ENCODE measurements at places on chromosomes 16 and 17.

DNA sequence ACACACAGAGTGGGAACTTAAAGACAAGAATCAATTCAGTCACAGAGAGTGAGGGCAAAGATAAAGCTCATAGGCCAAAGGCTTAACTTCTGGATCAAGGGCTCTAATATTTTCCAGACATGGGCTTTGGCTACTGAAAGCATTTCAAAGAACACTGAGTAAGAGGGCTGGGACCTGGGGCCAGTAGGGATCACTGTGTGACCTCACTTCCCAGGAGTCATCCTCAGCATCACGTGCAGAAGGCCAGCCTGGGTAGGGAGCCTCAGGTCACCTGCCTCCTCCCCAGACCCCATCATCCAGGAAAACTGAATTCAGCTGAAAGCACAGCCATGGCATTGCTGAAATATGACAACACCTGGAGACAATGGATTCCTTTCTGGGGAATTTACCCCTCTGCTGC lies 163.5 kb downstream of the RAB11FIP4 start:
- DNase-seq = no peak

DNA sequence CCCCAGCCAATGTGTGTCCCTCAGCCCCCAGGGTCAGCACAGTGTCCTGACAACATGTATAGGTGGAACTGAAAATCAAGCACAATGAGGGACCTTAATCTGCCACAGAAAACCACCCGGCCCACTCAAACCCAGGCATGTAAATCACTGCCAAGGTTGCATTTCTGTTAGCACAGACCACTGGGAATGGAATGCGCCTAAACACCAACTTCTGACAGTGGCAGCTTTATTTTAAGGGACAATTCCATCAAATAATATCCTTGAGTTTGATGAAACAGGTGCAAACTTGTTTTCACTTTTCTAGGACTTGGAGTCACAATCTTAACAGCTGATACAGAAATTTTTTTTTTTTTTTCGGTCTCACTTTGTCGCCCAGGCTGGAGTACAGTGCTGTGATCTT lies 37.3 kb upstream of the MRPS23 start:
- DNase-seq = no peak

- no peak for DNase-seq
These were observed 1.2 kb downstream of the NXN start for GRCh38 chr17:978103-979093.

GRCh38 chr16:66383551-66383950 lies 17.1 kb downstream of the CDH5 start:
- DNase-seq = no peak

DNA sequence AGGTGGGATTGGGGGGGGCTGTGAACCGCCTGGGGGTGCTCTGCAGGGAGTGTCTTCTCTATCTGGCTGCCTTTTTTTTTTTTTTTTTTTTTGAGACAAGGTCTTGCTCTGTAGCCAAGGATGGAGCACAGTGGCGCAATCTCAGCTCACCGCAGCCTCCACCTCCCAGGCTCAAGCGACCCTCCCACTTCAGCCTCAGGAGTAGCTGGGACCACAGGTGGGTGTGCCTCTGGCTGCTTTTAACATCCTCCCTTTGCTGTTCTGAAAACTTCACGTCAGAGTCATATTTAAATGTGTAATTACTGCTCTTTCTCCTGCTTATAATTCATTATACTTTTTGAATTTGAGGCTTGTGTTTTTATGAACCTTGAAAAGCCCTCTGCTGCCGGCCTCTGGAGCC lies 78.4 kb downstream of the ZNF778 start:
- DNase-seq = no peak

GRCh38 chr17:37292429-37293139 lies 83.2 kb upstream of the C17orf78 start:
- DNase-seq = no peak

- DNase-seq = peak; percentile 59
These were observed 14.2 kb downstream of the POLR3K start for GRCh38 chr16:38941-39892.

- no peak for DNase-seq
These were observed 86.7 kb downstream of the ABCC6 start for GRCh38 chr16:16136588-16136987.

- DNase-seq = no peak
These were observed 142.0 kb upstream of the RCVRN start for GRCh38 chr17:10046786-10047785.

DNA sequence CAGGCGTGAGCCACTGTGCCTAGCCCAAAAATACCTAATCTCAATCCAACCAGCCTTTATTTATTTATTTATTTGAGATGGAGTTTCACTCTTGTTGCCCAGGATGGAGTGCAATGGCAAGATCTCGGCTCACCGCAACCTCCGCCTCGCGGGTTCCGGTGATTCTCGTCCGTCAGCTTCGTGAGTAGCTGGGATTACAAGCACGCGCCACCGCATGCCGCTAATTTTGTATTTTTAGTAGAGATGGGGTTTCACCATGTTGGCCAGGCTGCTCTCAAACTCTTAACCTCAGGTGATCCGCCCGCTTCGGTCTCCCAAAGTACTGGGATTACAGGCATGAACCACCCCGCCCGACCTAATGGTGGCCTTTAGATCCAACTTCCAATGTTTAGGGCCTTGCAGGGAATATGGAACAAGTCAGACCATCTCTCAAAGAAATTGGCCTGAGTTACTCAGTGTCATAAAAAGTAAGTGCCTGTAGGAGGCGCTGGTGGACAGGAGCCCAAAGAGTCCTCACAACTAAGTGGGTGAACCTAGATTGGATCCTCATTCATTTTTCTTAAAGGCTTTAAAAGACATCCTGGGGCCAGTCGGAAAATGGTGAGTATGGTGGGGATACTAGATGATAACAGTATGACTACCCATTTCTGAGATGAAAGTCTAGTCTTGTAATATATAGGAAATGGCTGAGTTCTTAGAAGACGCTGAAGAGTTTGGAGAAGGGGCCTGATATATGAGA lies 4.6 kb downstream of the ZSCAN10 start:
- peak; percentile 74 for DNase-seq

DNA sequence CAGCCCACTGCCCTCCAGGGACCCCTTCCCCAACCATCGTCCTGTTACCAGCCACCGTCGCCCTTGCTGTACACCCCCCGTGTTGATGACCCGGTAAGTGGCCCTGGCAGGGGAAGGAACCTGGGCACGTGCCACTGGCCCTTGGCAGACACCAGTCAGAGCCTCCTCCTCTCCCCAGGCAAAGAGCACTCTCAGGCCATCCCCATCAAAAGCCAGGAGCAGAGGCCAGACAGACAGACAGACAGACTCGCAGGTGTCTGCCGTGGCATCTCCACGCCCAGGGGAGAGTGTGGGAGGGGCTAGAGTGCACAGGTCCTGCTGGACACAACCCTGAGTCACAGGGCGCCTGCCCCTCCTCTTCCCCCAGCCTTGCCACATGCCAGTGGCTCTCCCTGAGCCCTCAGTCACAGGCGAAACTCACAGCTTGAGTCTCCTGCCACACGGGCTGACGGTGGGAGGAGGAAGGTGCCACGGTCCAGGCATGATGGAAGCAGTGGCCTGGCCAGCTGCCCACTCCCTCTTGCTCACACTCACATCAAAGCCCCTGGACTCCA lies 7.8 kb downstream of the CLCN7 start:
- no peak for DNase-seq

GRCh38 chr17:69574257-69575197 lies 160.0 kb downstream of the MAP2K6 start:
- no peak for DNase-seq

DNA sequence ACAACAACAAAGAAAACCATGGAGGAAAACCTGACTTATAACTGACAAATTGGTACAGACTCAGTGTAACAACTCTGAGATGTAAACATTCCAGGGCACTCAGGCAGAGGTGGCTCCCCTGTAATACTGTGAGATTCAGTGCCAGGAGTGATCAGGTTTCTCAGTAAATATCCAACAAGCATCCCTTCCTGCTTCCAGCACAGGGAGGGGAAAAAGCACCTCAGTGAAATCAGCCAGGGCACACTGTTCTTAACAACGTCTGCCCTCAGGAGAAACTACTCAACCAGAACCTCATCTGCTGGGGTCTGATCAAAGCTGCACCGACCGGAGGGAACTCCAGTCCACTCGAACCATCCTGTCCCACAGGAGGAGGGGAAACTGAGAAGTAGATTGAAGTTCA lies 52.3 kb downstream of the AMFR start:
- no peak for DNase-seq

DNA sequence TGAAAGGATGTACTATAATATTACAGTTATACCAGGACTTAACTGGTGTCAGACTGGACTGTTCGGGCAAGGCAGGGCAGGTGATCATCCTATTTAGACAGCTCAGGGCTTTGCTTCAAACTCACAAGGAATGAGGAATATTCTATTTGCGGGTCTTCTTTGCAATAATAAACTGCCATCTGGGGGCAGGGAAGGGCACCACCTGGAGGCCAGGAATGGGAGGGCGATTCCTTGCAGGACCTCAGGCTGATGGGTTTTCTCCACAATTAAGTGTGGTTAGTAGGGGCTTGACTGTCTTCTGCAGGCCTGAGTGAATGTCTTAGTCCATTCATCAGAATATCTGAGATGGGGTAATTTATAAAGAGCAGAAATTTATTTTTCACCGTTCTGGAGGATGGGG lies 424.1 kb downstream of the CA10 start:
- peak; percentile 37 for DNase-seq

DNA sequence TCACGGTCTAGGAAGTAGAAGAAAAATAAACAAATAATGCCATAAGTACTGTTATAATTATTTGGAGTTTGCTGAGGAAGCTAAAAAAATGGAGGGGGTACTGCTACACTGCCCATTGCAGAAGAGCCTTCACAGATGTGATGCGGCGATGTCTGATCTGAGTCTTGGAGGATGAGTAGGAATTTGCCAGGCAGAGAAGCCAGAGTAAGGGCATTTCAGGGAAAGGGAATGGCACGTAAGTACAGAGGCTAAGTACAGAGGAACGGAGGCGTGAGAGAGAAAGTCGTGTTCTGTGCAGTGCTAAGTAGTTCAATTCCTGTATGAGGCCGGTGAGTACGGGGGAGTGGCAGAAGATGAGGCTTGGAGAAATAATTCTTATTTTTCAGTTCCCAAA lies 741 bp upstream of the GRB2 start:
- no peak for DNase-seq

- DNase-seq = peak; percentile 36
These were observed 35.3 kb downstream of the NPLOC4 start for GRCh38 chr17:81601525-81602120.

DNA sequence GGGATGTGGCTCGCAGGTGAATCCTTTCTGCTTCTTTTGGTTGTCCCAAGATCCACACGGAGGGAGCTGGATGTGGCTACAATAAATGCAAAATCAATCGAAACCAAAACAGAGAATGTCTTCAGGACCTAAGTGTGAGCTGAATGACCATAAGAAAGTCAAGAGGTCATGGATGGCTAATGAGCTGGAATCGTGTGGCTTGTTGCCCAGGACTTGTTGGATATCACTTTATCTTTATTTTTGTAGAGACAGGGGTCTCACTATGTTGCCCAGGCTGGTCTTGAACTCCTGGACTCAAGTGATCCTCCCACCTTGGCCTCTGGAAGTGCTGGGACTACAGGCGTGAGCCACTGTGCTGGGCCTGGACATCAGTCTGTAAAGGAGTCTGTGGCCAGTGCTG lies 326.8 kb upstream of the N4BP1 start:
- no peak for DNase-seq

GRCh38 chr16:84529607-84530006 lies 25.1 kb upstream of the MEAK7 start:
- DNase-seq = no peak

GRCh38 chr17:77441130-77441920 lies 300.6 kb downstream of the SEC14L1 start:
- peak; percentile 79 for DNase-seq

DNA sequence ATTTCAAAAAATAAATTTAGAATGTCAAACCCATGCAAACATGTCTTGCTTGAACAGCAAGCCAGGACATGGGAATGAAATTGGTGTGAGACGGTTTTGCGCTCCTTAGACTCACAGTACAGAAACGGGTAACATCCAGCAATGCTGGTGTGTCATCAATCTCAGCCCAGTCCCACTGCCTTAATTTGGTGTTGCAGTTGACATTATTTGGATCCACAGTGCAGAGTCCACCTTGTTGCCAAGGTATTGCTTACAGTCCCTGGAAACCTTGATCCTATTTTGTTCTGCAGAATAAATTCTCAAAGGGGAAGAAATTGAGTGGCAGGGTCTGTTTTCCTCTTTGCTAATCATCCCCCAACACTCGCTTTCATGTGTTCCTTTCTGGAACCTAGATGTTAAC lies 311.6 kb upstream of the MON1B start:
- DNase-seq = no peak

DNA sequence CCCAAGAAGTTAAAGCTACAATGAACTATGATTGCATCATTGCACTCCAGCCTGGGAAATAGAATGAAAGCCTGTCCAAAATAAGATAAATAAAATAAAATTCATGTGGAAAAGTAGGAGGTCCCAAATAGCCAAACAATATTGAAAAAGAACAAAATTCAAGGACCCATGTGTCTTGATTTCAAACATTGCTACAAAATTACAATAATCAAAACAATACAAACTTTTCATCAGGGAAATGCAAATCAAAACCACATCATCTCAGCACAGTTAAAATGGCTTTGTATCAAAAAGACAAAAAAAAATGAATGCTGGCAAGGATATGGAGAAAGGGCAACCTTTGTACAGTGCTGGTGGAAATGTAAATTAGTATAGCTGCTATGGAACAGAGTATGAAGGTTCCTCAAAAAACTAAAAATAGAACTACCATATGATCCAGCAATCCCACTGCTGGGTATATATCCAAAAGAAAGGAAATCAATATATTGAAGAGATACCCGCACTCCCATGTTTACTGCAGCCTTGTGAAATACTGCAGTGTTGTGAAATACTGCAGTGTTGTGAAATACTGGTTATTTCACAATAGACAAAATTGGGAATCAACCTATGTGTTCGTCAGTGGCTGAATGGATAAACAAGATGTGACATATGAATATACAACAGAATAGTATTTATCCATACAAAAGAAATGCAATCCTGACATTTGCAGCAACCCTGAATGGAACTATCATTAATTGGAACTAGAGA lies 24.5 kb upstream of the ZNF287 start:
- DNase-seq = no peak

DNA sequence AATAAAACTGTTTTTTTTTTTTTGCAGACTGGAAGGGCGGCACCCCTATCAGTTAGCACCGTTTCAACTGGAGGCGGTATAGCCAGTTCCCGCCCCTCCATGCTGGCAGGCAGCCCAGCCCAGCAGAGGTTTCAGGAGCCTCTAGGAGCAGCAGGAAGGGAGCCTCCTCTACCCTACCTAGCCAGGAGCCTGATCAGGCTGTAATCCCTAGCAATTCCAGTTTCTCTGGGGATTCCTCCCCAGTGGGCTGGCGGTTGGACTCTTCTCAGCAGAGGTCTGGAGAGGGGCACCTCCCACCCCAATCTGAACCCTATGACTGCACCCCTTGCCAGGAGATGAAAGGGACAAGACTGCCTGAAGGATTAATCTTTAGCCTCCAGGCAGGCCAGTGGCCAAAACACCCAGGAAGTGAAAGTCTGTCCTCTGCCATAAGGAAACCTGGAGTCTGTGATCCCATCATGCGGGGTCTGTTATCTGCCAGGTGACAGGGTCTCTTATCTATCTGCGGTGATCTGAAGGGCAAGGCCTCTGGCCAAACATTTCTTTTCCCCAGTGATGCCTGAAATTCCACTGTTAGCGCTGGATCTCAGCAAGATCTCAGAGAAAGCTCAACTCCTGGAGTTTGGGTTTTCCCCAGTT lies 4.9 kb upstream of the CDH1 start:
- DNase-seq = no peak

GRCh38 chr16:55955845-55956244 lies 80.7 kb upstream of the CES5A start:
- DNase-seq = no peak

All from stimulated activated CD8-positive, alpha-beta memory T cell treated with anti-CD3 and anti-CD28 coated beads, Interleukin-4, amount 100 ng/mL, for 48 hours (primary cell).